ENCODE measurements at places on chromosomes 2 and 18. TPM values are rescaled to one million over a fixed set of nuclear protein-coding genes. Genes with fewer than 3 reads are reported as not detected.

DNA sequence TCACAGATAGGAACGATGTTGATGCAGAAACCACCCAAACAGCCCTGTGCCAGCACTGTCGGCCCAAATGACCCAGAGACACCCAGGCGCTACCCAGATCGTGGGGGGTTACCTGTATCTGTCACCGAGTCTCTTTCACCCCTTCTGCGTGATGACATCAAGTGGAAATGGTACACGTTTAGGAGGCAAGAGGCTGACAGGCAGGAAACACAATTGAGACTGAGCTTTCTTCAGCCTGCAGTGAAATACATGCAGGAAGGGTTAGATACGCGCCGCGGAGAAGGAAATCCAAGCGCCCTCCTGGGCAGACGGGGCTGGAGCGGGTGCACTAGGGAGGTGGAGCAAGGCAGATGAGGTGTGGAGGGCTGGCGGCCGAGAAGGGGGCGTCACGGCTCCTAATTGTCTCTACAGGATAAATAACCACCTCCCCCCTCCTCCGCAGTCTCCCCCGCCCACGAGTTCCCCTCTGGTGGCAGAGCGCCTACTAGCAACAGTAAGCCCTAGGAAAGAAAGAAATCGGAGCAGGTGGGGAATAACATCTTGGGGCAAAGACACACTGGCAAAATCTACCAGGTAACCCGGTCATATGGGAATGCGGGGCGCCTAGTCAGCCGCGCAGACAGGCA, at the start of gene RNF152:
Gene RNF152 (minus strand): TSS at position 325 of the 626 bp plus-strand sequence. CDS start 76,544 bp downstream, outside the sequence.
- H3K27me3 ChIP-seq: no peaks in the 10 kb centered on the region
- H3K4me1 ChIP-seq: peaks cover 47% of the 10 kb centered on the region
- peak within 1 kb of the TSS; percentile 92 for H3K27ac ChIP-seq
- peak within 1 kb of the TSS; percentile 93 for H3K4me3 ChIP-seq
- peaks cover 4% of the 10 kb centered on the region for H3K36me3 ChIP-seq

DNA sequence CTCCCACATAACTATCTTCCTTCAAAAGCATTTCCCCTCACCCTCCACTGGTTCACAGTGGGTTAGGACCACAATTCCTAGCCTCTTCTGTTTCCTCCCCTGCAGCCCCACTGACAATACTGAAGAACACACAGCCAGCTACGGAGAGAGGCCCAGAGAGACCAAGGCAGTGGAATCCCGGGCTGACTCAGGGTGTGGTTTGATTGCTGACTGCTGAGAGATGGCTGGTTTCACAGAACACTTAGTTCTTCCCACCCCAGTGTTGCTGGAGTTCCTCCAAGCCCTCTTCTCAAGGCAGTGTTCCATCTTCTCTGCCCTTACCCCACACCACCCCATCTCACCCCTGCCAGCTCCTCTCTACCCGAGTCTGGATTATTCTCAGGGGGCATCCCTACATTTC, 43.3 kb upstream of the ZFP36L2 start:
- H3K4me3 ChIP-seq: no peak overlapping the region
- H3K27ac ChIP-seq: peak overlapping the region; percentile 88
- H3K27me3 ChIP-seq: no peaks in the 10 kb centered on the region
- H3K4me1 ChIP-seq: peaks cover 49% of the 10 kb centered on the region

Gene LRRC30
- total RNA-seq: not detected

- H3K4me3 ChIP-seq: no peak overlapping the region
- H3K36me3 ChIP-seq: no peaks in the 10 kb centered on the region
- DNase-seq: no peak
- H3K27me3 ChIP-seq: no peaks in the 10 kb centered on the region
Observed at GRCh38 chr2:106745468-106745867, 140.5 kb downstream of the ST6GAL2 start.

DNA sequence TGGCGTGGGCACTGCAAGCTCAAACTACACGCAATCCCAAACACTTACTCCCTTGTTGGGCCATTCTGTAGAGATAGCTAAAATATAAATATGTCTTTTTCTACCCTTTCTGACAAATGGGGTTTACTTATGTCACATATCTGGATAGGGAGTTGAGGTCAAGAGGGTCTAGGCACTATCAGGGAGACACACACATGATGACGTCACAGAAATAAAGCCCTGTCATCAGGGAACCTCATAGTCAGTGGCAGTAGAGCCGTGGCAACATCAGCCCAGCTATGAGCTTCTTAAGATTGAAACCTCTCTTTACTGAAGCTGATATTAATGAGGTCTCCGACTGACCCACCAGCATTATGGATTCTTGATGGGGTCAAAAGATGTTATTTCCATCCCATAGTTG, 234.6 kb upstream of the CDH7 start:
- no peaks in the 10 kb centered on the region for H3K4me1 ChIP-seq
- H3K4me3 ChIP-seq: no peak overlapping the region
- no peaks in the 10 kb centered on the region for H3K36me3 ChIP-seq
- no peaks in the 10 kb centered on the region for H3K27me3 ChIP-seq
- no peak for DNase-seq

DNA sequence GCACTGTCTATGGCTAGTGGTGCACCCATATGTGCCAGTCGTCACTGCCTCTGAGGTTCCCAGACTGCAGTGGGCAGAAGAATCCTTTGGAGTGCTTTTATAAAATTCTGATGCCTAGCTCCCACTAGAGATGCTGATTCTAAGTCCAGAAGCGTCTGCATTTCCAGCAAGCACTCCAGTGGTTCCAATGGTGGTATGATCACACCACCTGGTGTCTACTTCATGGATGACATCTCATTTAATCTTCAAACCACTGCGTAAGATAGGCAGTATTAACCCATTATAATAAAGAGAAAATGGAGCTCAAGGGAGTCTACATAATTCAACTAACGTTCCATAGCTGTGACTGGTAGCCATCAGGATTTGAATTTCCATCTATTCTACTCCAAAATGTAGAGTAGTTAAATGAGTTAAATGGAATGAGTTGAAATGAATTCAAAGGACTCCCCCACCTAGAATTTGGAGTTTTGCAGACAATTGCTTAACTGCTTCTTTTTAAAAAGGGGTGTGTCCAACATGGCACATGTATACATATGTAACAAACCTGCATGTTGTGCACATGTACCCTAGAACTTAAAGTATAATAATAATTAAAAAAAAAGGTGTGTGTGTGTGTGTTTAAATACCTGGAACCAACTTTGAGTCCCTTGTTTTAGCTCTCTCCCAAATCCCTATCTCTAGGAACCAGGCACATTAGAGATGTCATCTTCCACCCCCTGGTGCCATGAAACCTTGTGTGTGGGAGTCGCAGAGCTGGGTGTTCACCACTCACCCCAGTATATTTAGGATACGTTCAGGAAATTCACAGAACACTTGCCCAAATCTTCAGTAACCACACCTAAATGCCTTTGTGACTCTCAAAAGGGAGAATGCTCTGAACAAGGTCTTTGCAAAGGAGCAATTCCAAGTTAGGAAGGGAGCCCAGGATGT, 14.1 kb downstream of the LAMA3 start:
- H3K4me1 ChIP-seq: no peaks in the 10 kb centered on the region
- H3K36me3 ChIP-seq: no peaks in the 10 kb centered on the region
- no peak for DNase-seq
- H3K27me3 ChIP-seq: no peaks in the 10 kb centered on the region

GRCh38 chr18:6547476-6547875, 132.8 kb upstream of the L3MBTL4 start:
- no peaks in the 10 kb centered on the region for H3K27me3 ChIP-seq
- no peak overlapping the region for H3K4me3 ChIP-seq
- H3K36me3 ChIP-seq: no peaks in the 10 kb centered on the region
- H3K4me1 ChIP-seq: peaks cover 9% of the 10 kb centered on the region
- H3K27ac ChIP-seq: no peak overlapping the region

Gene DLGAP1
- total RNA-seq: 3.2 TPM

GRCh38 chr2:64049633-64050220, 30.5 kb upstream of the VPS54 start:
- H3K36me3 ChIP-seq: no peaks in the 10 kb centered on the region
- peaks cover 8% of the 10 kb centered on the region for H3K4me1 ChIP-seq
- H3K27me3 ChIP-seq: no peaks in the 10 kb centered on the region
- H3K27ac ChIP-seq: no peak overlapping the region
- DNase-seq: no peak
- H3K4me3 ChIP-seq: no peak overlapping the region

- H3K4me3 ChIP-seq: no peak overlapping the region
- peaks cover 5% of the 10 kb centered on the region for H3K36me3 ChIP-seq
- no peaks in the 10 kb centered on the region for H3K27me3 ChIP-seq
- no peaks in the 10 kb centered on the region for H3K4me1 ChIP-seq
- H3K27ac ChIP-seq: no peak overlapping the region
Observed at GRCh38 chr2:160087854-160088745, 25.7 kb upstream of the PLA2R1 start.

GRCh38 chr2:128214866-128215460, 103.7 kb downstream of the HS6ST1 start:
- H3K27me3 ChIP-seq: no peaks in the 10 kb centered on the region
- H3K36me3 ChIP-seq: no peaks in the 10 kb centered on the region
- H3K4me1 ChIP-seq: no peaks in the 10 kb centered on the region
- H3K27ac ChIP-seq: no peak overlapping the region
- H3K4me3 ChIP-seq: no peak overlapping the region
- DNase-seq: no peak

DNA sequence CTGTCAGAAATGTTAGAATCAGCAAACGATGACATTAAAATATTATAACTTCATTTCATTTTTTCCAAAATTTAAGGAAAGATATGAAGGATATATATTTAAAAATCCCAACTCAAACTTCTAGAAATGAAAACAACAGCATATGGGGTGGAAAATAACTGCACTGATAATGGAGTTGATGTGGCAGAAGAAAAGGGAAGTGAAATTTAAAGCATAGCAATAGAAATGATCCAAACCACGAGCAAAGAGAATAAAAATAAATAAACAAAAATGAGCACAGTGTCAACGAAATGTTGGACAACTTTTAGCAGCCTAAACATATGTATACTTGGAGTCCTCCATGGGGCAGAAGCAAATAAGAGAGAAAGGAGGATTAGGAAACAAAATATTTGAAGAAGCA, 280.2 kb downstream of the KCNJ3 start:
- H3K27ac ChIP-seq: no peak overlapping the region
- no peaks in the 10 kb centered on the region for H3K27me3 ChIP-seq
- no peak overlapping the region for H3K4me3 ChIP-seq
- H3K4me1 ChIP-seq: no peaks in the 10 kb centered on the region
- no peak for DNase-seq

- H3K36me3 ChIP-seq: no peaks in the 10 kb centered on the region
- no peaks in the 10 kb centered on the region for H3K27me3 ChIP-seq
- peaks cover 18% of the 10 kb centered on the region for H3K4me1 ChIP-seq
Observed at GRCh38 chr2:44244135-44244871, 31.0 kb upstream of the SLC3A1 start.

DNA sequence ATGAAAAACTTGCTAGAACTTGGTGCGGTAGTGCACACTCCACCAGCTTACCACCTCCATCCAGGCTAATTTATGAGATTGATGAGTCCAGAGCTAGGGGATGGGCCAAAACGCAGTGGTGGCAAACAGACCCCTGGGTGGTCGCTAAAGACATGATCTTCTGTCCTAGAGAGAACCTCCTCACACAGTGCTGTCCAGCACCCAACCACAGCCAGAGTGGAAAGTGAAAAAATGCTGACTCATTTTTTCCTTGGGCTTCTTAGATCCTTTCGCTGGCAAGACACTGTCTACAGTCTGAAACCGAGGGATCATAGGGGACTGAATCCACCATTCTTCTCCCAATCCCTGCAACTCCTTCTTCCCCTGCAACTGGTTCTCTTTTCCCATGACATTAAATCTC, 4.1 kb downstream of the ANTXR1 start:
- no peaks in the 10 kb centered on the region for H3K36me3 ChIP-seq
- H3K27me3 ChIP-seq: no peaks in the 10 kb centered on the region
- peak overlapping the region; percentile 0 for H3K4me3 ChIP-seq
- peaks cover 76% of the 10 kb centered on the region for H3K4me1 ChIP-seq
- H3K27ac ChIP-seq: no peak overlapping the region

DNA sequence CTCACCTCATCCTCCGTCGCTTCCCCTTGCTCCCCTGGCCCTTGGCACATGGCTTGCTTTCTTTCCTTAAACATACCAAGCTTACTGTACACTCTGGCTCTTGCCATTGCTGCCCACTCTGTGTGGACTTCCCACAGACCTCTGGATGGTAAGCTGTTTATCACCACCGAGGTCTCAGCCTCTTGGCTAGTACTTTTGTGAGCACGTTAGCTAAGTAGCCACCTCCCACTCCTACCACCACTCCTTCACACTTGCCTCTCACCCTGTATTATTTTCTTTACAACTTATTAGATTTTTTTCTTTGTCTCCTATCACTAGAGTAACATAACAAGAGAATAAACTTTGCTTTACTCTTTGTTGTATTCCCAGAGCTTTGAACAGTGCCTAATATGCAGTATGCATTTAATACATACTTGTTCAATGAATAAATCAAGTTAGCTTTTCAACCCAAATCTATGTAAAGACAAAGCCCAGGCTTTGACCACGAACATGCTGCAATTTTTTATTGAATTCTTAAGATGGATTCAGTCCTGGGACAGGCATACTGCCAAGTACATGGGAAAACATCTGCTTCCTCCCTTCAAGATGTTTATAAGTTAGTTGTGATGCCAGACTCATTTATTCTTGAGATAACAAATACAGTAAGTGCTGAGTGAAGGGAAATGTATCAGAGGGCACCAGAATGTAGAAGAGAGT, 25.0 kb upstream of the MSGN1 start:
- no peak overlapping the region for H3K4me3 ChIP-seq
- DNase-seq: no peak
- H3K4me1 ChIP-seq: peaks cover 47% of the 10 kb centered on the region
- H3K36me3 ChIP-seq: no peaks in the 10 kb centered on the region

- DNase-seq: no peak
- no peaks in the 10 kb centered on the region for H3K36me3 ChIP-seq
- H3K4me3 ChIP-seq: no peak overlapping the region
- H3K4me1 ChIP-seq: no peaks in the 10 kb centered on the region
- no peak overlapping the region for H3K27ac ChIP-seq
Observed at GRCh38 chr18:59094569-59094968, 45.1 kb upstream of the SEC11C start.

- H3K4me3 ChIP-seq: no peak overlapping the region
- no peak overlapping the region for H3K27ac ChIP-seq
- H3K27me3 ChIP-seq: no peaks in the 10 kb centered on the region
- H3K36me3 ChIP-seq: peaks cover 40% of the 10 kb centered on the region
- no peak for DNase-seq
Observed at GRCh38 chr2:86753606-86754005, 33.5 kb downstream of the RMND5A start.

GRCh38 chr18:35411625-35412351, 34.7 kb upstream of the ZNF396 start:
- H3K27ac ChIP-seq: no peak overlapping the region
- no peak for DNase-seq
- peaks cover 16% of the 10 kb centered on the region for H3K4me1 ChIP-seq

Gene PRKAG3
- not detected for total RNA-seq

GRCh38 chr18:9914584-9915290, 921 bp downstream of the VAPA start:
- DNase-seq: no peak
- H3K36me3 ChIP-seq: no peaks in the 10 kb centered on the region
- peak overlapping the region; percentile 82 for H3K4me3 ChIP-seq
- peak overlapping the region; percentile 99 for H3K27ac ChIP-seq

Measured in vagina (tissue), 2 donors.